ENCODE measurements at places on chromosomes 5 and 9.
A peak's percentile ranks its signal among the peaks of the same experiment; 100 is the strongest.

DNA sequence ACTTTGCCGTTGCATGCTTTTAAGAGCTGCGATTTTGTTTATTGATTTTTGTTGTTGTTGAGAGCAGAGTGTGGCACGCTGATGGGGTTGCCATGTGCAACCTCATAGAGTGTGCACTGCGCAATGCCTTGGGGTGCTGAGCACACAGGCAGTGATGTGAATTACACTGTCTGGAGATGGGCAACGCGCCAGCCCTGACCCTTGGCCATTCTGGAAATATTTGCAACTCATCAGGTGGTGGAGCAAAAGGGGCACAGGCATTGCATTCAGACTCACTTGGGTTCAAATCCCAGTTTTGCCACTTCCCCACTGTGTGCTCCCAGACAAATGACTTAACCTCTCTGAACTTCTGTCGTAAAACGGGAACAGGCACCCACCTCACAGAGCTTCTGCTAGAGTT, 25.6 kb downstream of the DUSP1 start:
- DNase-seq: no peak

DNA sequence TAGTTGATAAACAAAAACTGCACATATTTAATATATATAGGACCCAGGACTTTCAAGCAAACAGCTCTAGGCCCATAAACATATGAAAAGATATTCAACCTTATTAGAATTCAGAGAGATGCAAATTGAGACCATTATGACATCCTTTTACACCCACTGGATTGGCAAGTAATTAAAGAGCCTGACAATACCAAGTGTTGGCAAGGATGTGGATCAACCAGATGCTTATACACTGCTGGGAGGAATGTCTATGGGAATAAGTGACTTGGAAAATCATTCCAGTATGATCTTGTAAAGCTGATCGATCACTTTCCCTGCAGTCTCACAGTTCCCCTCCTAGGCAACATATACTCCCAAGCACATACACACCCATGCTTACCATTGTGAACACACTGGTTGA, 15.5 kb upstream of the TCOF1 start:
- DNase-seq: no peak

- peak; percentile 64 for DNase-seq
These were observed 28.1 kb downstream of the ZNF608 start for GRCh38 chr5:124718380-124718789.

- DNase-seq: no peak
These were observed 293.2 kb downstream of the CTNND2 start for GRCh38 chr5:11611011-11611410.

GRCh38 chr5:33981408-33982162, 2.9 kb downstream of the SLC45A2 start:
- no peak for DNase-seq

- DNase-seq: no peak
These were observed 1195.9 kb downstream of the DTWD2 start for GRCh38 chr5:117792476-117792875.

GRCh38 chr9:134321946-134322741, 4.1 kb upstream of the RXRA start:
- DNase-seq: no peak

DNA sequence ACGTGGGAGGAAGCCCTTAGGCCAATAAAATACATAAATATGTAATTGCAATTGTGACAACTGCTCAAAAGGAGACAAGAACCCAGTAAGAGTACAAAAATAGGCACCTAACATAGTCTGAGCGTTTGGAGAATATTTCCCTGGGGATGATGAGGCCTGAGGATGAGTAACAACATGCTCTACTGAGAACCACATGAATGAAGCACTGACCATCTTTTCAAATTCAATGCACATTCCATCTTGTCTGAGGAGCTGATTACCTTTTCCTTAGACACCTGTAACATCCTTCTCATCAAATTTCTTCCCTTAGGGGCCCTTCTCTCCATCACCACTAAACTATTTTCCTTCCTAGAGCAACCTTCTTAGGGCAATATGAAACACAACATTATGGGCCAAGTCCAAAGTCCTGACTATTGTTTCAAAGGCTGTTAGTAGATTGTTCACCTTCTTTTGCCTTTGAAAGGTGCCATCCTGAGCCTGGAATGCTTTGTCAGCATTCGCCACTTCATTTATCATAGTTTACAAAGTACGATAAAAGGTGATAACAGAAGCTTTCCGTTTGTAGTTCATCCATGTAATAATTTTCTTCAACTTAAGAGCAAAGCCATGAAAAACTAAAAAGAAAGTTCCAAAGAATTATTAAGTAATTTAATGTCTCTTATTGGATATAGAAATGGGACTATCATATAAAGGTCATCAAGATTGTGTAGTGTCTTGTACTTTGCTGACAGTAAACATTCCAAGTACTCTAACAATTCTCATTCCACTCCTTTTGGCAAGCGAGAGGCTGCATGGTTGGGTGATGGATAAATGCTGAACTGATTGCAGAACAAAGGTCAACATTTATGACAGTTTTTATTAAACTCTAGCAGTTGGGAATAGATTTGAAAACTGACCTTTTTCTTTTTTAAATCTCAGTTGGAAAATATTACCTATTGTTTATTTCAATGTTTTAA, 471.3 kb downstream of the PDE4D start:
- no peak for DNase-seq

- DNase-seq: no peak
These were observed 13.4 kb upstream of the LTC4S start for GRCh38 chr5:179780362-179780761.

DNA sequence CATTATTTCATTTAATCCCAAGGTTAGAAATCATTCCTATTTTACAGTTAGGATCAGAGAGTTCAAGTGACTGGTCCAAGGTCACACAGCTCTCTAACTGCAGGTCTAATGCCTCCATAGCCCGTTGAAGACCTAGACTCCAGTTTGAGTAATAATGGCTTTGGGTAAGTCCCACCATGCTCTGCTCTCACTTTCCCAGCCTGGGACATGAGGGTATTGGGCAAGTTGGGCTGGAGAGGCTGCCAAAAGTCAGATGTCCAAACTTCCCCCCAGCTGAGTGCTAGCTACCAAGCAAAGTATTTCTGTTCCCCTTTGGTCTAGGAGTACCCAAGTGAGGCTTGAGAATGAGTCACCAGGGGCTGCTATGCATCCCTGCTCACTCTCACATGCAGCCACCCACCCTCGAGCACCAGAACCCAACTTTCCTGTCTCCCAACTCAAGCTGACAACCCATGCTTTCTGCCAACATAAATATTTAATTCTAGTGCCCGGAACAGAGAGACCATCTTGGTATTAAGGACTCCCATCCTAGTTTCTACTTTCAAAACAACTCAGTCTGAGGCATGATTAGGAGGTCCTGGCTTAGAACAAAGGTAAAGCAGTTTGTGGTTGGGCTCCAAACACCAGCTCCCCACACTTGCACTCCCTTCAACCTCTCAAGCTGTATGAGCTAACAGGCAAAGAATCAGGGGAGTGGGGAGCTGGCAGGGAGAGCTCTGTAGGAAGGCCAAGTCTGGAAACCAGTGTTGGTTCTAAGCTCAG, 236.5 kb upstream of the TRIM32 start:
- no peak for DNase-seq

Measured in NCI-H1105 (cell line).